ENCODE measurements at places on chromosomes 6 and 20.

DNA sequence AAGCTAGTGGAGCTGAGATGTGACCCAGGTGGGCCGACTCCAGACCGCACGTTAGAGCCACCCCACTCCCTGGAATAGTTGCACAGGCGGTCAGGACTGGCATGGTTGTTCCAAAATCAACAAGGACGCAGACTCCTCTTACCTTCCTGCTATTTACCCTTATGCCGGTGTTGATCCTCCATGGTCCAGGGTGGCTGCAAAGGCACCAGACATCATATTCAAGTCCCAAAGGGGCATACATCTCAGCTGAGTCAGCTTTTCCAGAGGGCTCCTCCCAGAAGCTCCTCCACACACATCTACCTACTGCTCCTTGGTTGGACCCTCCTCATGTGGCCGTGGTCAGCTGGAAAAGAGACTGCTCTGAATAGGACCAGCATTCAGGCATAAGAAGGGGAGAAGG is 112.2 kb downstream of the SYCP2 start:
- H3K27ac ChIP-seq: no peak overlapping the region
- no peaks in the 10 kb centered on the region for H3K4me1 ChIP-seq
- peaks cover 4% of the 10 kb centered on the region for H3K27me3 ChIP-seq
- no peaks in the 10 kb centered on the region for H3K36me3 ChIP-seq

DNA sequence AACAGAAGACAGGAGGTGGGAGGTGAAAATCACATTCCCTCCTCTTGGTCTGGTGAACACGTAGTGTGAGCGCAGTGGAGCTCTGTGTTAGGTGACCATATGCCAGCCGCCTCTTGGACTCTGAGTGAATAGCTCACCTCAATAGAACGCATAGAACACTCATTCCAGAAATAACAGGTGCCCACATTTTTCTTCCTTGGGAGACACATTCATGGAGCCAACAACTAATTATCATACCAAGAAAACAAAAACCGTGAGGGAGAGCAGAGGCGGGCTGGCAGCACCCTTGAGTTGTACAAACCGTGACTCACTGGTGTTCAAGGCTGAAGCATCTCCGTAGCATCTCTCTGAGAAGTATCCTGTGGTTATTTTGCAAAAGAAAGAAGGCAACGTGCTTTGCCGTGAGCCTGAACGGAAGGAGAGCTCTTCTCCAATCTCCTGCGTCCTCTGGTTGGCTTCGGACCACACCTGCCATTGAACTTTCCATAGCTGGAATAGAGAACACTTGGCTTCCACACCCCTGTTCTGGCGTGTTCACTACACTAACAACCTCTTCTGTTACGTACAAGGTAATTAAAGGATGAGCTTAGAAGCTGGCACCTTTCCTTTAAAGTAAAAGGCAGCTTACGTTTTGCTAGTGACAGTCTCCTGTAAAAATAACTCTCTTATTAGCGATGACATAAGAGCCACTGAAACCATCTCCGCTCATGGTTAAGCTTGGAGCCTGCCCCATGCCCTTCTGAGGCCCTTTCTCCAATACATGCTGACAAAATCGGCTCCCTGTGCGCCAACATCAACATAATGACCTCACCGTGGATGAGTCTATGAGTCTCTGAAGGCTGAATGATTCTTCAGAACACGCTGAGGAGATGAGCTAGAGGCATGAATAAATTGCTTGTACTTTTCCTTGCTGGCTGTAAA is 30.2 kb upstream of the SGK1 start:
- peaks cover 26% of the 10 kb centered on the region for H3K4me1 ChIP-seq
- no peak overlapping the region for H3K4me3 ChIP-seq
- no peaks in the 10 kb centered on the region for H3K36me3 ChIP-seq
- H3K27ac ChIP-seq: no peak overlapping the region

DNA sequence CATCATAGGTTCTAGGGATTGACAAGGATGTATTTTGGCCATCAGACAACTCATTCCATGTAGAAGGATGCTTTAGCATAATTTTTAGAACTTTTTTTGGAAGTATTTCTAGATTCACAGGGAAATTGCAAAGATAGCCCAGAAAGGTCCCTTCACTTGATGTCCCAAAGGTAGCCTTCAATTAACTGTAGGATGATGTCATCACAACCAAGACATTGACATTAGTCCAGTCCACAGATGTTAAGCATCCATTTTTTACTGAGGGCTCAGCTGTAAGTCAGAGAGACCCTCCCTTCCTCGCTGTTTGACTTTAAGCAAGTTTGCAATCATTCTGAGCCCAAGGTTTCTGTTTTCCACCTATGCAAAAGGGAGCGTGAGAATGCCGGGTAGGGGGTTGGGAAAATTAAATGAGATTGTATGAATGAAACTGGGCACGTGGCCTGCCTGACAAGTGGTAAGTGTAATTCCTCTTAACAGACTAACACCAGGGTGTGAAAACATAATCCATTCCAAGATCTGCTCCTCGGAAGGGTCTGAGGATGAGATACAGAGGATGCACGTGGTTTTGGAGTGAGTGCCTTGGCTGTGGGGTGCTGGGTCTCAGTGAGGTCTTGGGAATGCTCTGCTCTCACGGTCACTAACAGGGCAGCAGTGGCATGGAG is 126.8 kb downstream of the CDH4 start:
- DNase-seq: no peak
- H3K4me1 ChIP-seq: no peaks in the 10 kb centered on the region
- H3K36me3 ChIP-seq: peaks cover 1% of the 10 kb centered on the region
- H3K27ac ChIP-seq: no peak overlapping the region
- no peaks in the 10 kb centered on the region for H3K27me3 ChIP-seq

DNA sequence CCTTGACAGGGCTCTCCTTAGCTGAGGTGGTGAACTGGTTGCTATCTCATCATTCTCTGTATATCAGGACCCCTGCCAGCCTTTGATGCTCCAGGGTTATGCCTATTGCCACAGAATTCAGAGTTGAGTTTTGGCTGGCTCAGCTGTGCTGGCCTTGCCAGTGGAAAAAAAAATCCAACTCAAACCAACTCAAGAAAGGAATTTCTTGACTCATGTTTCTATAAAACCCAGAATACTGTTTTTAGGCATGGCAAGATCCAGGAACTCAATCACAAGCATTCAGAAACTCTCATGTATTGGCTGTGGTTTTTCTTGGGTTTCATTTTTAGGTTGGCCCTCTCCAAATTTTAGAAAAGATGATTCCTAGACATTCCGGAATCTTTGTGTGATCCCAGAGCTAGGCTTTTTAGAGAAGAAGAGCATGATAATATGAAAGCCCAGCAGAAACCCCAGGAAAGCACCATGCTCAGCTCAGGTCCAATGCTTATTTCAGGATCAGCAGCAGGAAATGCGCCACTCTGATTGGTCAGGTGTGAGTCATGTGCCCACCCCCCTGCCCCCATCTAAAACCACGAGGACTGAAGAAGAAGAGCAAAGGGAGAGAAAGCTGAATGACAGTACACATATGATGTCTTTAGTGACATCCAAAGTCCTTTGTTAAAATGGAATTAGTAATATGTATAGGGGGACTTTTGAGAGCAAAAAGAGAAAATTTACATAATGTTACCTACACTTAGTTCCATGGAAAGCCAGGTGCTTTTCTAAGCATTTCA is 122.9 kb downstream of the RNF144B start:
- peaks cover 67% of the 10 kb centered on the region for H3K4me1 ChIP-seq
- peak overlapping the region; percentile 43 for H3K4me3 ChIP-seq
- H3K36me3 ChIP-seq: peaks cover 2% of the 10 kb centered on the region
- H3K27me3 ChIP-seq: peaks cover 16% of the 10 kb centered on the region
- no peak for DNase-seq
- peak overlapping the region; percentile 85 for H3K27ac ChIP-seq

- H3K27ac ChIP-seq: no peak overlapping the region
- no peaks in the 10 kb centered on the region for H3K27me3 ChIP-seq
- H3K36me3 ChIP-seq: no peaks in the 10 kb centered on the region
- no peaks in the 10 kb centered on the region for H3K4me1 ChIP-seq
- no peak for DNase-seq
These were observed 19.7 kb downstream of the SPDEF start for GRCh38 chr6:34536251-34536958.
